Vagina (tissue), 2 donors: ENCODE measurements at places on chromosomes 1 and 21.

GRCh38 chr1:108831225-108831624, 25.7 kb downstream of the AKNAD1 start:
- DNase-seq: no peak

DNA sequence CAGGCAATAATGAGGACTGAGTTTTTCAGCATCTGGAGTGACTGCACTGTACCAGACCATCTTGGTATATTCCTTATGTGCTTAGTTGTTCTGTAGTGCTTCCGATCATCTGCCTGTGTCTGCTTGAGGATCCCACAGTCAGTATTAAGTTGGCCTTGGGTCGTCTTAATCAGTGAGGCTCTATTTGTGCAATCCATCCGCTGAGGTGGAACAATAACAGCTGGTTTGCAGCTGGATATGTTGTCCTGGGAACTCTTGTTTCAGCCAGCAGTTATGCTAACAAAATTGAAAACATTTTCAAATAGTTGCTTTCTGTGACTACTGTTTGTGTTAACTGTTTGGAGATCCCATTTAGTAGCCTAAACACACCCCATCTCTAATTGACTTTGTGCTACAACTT, 73.7 kb downstream of the LAMC1 start:
- DNase-seq: no peak

GRCh38 chr1:225774281-225775147, 3.1 kb upstream of the SRP9 start:
- DNase-seq: no peak

DNA sequence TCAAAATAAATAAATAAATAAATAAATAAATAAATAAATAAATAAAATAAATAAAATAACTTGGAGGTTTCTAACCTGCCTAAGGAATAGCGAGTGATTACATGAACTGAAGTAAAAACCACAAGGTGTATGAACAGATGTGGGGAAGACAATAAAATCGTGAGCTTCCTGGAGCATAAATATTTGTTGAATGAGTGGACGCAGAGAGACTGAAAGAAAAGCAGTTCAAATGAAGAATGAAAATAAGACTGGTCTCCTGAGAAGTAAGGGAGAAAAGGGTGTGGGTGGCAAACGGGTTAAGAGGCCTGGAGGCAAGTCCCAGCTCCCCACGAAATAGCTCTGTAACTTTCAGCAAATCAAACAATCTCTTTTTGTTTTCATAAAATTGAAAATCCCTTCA, 33.6 kb downstream of the CHML start:
- DNase-seq: no peak

- no peak for DNase-seq
These were observed 47.8 kb downstream of the UCK2 start for GRCh38 chr1:165875171-165875570.

DNA sequence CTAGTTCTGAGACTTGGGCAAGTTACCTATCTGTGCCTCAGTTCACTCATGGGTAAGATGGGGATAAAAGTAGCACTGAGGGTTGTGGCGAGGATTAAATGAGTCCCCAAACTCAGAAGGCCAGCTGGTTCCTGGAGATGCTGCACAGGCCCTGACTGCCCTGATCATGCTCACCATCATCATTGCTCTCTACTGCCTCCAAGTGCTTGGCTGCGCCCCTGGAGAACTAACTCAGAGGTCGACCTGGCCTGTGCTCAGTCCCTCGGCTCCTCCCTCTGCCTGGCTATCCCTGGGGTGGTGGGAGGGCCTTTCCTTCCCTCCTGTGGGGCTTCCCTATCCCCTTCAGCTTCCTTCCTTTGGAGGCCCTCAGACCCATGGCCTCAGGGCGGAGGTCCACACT, 5.6 kb downstream of the SLC5A9 start:
- no peak for DNase-seq

GRCh38 chr21:32712043-32712442, 15.8 kb downstream of the SYNJ1 start:
- DNase-seq: no peak

- DNase-seq: no peak
These were observed 6.6 kb downstream of the SLC2A5 start for GRCh38 chr1:9062846-9063245.

- no peak for DNase-seq
These were observed 15.2 kb downstream of the RIPK4 start for GRCh38 chr21:41751611-41752011.

- no peak for DNase-seq
These were observed 31.6 kb upstream of the PDE9A start for GRCh38 chr21:42621819-42622177.

DNA sequence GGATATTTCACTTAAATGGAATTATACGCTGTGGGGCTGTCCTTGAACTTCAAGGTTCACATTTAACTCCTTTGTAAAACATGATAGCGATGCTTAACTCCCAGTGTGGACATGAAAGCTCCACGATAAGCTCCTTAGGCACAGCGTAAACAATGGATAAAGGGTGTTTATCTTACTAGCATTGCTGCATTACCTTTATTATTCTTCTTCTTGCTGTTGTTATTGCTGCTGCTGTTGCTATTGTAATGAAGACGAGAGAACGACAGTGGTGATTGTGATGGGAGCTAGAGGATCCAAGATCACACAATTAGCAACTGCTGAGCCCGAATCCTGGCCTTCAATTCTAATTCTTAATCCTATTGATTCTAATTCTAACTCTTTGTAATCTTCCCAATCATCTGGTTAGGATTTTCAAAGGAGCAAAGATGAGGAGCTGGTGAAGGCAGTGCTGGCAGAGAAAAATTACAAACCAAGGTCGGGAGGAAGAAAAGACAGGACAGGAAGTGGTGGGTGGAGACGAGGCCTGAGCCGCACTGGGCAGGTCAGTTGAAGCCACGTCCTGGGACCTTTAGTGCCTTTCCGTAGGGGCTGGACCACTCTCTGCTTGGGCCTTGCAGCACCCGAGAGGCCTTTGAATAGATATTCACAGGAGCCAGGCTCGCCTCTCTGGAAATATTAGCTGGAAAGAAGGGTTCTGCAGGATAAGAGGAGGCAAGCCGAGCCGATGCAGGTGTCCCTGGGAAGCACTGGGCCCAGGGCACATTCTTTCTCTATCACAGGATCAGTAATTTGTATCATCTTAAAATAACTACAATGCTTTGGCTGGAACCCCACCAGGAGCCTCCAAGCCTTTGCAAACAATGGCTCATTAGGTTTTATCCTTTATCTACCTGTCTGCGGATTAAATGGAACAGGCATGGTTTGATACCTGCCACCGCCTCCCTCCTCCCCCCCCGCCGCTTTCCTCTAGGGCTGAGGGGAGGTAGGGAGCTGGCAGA, 571.6 kb downstream of the AJAP1 start:
- DNase-seq: no peak

DNA sequence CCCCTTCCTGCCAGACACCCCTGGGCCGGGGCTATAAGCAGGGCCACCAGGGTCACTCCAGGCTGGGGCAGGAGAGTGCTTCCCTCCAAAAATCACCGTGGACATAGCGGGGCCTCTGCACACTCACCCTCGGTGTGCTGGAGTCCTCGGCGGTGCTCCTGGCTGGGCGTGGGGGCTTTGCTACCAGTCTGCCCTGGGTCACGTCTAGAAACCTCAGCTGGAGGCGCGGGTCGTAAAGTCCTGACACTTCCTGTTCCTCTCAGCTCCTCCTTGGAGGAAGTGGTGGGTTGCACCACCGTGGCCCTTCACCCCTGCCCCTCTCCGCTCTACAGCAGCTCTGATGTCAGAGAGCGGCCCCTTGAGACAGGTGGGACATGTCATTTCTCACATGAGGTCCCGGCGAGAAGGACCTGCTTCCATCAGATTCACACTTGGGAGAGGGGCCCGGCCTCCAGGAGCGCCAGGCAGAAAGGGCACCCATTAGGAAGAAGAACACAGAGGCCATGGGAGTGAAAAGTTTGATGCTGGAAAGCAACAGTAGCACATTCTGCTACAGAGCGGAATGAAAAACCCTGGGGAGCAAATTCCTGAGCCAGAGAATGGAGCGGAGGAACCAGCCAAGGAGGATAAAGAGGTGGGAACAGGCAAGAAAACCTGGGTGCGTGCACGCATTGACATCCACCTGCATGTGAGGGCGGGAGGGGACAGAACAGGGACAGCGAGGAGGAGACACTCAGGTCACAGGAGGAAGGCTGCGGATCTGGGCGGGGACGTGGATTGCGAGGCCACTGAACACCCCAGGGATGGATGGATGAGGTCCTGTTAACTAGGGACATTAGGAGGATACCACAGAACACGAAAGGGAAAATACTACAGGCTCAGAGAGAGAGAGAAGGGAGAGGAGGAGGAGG, at the start of gene ITGB2:
TSS of gene ITGB2 (minus strand) at position 206 of the 911 bp plus-strand sequence. CDS start 10,117 bp downstream, outside the sequence.
- DNase-seq: no peak

DNA sequence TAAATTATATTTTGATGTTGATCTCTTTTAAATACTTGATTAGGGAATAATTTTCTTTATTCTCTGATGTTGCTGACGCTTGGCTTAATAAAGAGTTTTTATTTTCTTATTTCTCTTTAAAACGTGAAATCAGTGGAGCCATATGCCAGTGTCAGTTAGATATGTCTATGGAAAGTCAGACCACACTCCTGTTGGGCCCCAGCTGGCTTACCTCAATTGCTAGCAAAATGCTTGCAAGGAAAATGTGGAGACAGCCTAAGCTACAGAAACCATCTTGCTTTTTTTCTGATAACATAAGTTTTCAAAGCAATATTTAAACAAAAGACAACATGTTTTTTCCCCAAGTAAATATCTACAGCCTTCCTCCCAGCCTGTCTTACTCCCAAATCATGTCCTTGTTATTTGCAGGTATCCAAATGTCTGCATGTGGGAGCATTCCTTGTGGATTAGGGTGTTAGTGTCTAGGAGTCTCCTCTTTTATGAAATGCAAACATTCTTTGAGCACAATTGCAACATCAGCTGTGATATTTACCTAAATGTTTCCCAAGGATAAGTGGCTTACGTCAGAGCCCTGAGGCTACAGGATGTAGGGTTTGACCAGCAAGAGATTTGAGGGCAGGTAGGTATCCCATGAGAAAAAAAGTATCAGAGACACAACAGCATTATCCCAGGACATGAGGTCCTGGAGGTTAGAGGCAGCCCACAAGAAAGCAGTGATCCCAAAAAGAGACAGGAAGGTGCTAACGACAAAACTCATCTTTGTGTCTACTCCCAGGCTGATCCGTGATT, 117.2 kb upstream of the KCNJ15 start:
- no peak for DNase-seq

DNA sequence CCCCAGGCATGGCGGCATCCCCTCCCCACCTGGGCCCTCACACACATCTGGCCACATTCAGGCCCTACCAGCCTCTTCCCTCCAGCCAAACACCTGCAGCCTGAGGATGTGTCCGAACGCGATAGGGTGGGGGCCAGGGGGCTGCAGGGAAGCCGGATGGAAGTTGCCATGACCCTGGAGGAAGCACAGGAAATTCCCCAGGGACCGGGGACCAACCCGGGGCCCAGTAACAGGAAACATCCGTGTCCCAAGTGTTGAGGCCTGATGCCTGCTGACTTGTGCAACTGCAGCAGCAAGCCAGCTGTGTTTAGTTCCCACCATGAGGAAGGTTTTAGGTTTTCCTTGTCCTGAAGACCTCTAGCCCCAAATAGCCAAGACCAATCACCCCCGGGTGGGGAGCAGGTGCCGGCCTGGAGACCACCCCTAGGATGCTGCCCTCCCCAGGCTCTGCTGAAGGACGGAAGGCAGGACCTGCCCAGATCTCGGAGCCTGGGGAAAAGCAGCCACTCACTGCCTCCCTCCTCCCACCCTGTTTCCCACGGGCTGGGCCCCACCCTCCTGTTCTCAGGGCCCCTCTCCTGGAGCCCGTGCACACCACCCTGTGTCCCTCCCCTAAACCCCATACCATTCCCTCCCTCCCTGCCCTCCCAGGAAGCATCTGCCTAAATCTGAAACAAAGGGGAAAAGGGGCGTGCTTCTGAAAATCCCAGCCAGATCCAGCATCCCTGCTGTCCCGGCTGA, 29.8 kb downstream of the MEGF6 start:
- no peak for DNase-seq

- no peak for DNase-seq
These were observed 244.4 kb downstream of the ZNF648 start for GRCh38 chr1:181817091-181817490.

GRCh38 chr1:29271724-29272123, 35.4 kb downstream of the PTPRU start:
- DNase-seq: peak; percentile 76

DNA sequence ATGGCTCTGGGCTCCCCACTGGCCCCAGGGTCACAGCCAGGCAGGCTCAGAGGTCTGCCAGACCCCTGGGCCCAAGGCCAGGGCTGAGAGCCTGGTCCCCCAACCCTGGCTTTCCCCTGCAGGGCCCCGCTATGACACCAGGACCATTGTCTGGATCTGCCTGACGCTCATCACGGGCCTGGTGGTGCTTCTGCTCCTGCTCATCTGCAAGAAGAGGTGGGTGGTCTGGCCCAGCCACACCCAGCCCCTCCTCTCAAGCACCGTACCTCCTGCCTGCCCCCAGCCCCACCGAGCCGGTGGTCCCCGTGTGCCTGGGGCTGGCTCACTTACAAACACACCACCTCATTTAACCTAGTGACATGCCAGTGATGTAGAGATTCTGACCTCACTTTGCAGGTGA, 31.8 kb downstream of the EPHA8 start:
- no peak for DNase-seq

DNA sequence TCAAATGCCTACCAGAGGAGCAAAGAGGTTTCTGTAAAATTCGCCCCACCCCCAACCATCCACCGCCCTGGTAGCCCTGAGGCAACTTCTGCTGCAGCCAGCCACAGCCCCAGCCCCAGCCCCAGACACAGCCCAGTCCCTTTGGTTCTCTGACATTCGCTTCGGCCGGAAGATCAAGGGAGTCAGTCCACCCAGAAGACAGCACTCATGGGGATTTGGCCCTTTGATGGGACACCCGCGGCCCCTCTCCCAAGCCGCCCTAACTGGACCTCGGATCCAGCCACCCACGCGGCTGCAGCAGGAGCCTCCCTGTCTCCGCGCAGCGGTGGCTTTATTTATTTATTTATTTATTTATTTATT, 3881.0 kb downstream of the SRGAP2C start:
- DNase-seq: no peak

GRCh38 chr1:38082769-38083263, 36.2 kb upstream of the POU3F1 start:
- no peak for DNase-seq

DNA sequence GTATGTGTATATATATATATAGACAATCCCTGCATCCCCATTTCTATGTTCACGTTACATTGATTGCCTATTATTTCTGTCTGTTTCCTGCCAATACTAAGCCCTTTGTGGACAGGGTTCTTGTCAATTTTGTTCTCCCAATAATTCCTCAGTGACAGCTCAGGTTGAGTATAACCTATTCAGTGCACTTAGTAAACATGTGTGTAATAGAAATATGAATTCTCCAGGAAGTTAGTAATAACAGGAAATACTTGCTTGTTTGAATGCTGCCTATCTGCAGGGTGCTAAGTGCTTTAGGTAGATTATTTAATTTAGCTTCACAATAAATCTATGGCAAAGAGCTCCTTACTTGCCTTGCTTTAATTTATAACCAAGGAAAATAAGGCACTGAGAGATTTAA, 52.8 kb upstream of the PTGFR start:
- DNase-seq: no peak
